EL (cell line): ENCODE measurements at places on chromosomes 5 and 9.

DNA sequence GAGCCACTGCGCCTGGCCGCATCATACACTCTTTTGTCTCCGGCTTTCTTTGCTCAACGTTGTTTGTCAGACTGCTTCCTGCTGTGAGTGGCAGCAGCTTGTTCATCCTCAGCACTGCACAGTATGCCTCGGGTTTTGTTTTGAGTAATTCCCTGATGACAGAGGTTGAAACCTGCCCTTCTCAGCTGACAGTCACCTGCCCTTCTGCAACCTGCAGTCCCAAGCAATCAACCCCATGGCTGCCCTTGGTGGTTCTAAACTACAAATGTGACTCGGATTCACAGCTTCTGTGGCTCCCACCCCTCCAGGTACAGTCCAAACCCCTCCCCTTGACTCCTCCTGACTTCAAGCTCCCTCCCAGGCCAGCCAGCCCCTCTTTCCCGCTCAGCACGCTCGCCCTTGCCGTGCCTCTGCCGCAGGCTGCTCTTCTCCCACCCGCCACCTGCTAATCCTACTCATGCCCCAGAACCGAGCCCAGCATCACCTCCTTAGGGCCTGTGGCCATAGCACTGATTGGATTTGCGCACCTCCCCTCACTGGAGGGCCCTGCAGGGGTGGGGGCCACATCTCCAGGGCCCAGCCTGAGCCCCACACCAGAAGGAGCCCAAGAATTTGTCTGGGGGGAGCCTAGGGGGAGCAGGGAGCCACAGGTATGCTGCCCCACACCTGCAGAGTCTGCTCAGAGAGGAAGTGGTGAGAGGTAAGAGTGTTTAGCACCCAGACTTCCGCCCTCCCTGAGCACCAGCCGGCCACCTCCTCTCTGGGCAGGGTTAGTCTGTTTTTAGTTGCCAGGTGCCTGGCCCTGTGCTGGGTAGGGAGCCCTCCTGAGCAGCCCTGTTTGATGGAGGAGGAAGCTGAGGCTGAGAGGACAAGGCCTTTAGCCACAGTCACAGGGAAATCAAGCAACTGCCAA, 10.1 kb downstream of the EEIG1 start:
- DNase-seq = no peak

DNA sequence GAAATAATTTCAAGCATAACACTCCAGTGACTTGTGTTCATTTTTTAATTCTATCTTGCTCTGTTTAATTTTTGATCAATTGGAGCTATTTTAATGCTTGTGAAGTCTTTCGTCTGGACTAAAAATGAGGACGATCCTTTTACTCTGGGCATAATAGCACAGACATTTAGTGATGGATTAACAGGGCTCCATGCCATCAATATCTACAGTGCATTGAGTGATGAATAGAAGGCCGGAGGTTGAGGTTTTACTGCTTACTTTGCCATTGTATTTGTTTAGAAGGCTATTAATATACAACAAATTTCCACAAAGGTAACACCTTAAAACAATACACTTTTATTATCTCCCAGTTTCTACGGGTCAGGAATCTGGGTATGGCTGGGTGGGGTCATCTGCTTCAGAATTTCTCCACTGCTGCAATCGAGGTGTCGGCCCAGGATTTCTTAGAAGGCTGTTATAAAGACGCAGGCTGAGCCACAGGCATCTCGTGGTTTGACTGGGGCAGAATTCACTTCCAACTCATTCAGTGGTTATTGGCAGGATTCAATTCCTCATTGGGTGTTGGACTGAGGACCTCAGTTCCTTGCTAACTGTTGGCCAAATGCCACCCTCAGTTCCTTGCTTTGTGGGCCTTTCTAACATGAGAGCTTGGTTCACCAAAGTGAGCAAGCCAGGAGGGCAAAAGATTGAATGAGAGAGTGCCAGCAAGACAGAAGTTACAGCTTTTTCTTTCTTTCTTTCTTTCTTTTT, 265.4 kb upstream of the VLDLR start:
- peak; percentile 23 for DNase-seq

GRCh38 chr5:116631147-116631546, 56.5 kb upstream of the SEMA6A start:
- DNase-seq = no peak

DNA sequence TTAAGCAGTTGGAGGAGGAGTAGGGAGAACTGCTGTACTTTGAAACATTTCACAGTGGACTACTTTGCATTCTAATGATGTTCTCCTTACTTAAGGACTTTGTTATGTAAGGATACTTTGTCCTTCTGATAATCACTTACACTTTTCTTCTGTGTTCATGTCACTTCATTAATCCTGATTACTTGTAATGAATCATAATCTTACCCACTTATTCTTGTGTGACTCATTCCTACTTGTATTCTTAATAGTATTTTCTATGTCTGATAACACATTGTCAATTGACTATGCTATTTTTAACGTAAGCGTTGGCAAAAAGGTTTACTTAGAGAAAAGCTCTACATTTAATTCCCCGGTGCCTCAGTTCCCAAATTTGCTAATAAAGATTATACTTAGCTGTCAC, 63.8 kb downstream of the GHR start:
- no peak for DNase-seq

DNA sequence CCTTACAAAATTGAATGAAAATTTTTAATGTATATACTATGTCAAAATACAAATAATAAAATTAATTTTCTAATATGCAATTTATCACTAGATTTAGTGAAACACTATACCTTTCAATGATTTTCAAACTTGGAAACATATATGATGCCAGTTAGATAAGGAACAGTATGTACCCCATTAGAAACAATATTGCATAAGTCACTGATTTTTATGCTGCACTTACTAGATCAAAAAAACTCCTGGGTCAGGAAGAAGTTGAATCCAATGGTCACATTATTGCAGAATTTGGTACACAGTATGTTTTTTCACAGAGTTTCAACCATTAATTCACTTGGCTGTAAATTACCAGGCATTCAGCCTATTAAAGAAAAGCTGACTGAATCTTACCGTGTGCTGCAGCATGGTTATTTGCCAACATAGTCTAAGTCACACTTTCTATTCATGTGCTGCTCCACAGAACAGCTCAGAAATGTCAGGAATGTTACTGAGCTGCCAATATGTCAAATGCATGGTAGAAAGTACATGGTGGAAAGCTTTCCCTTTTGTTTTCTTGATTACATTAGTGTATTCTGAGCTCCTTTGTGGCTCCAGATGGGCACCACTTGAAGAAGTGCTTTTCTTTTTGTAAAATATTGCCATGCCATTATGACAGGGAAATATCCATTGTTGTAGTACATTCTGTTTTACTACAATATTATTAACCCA, 9.9 kb upstream of the PRR16 start:
- DNase-seq = peak; percentile 88

DNA sequence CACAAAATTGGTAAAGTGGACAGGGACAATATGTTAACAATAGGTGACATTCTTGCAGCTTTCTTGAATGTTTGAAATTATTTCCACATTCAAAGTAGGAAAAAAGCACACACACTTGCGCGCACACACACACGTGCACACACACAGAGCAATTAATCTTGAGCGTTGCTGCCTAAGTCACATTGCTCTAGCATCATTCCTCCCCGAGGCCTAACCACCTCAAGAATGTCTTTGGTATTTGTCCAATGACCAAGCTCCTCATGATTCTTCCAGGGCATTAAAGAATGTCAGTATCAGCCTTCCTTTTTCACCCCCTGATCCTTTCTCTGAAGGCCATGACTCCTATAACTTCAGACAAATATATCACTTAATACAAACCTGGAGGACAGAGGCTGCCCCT, 198.1 kb downstream of the NPR3 start:
- DNase-seq = peak; percentile 77

DNA sequence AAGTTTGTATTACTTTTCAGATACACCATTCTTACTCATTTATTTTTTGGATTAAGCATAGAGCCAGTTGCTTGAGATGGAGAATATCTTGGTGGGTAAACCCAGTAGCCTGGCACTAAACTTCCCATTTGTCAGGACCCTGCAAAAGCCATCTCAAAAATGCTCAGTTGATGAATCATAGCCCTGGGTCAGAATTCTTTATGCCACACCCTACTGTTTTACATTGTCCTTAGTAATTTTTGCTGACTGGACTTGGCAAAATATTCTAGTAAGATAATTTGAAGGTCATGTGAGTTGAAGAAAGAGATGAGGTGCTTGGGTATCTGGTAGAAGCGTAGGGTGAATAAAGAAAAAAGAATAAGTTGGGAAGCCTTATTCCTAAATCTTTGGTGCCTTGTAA, 50.7 kb downstream of the C7 start:
- DNase-seq = peak; percentile 38

- no peak for DNase-seq
These were observed 18.1 kb downstream of the ADAMTS2 start for GRCh38 chr5:179327021-179327735.

DNA sequence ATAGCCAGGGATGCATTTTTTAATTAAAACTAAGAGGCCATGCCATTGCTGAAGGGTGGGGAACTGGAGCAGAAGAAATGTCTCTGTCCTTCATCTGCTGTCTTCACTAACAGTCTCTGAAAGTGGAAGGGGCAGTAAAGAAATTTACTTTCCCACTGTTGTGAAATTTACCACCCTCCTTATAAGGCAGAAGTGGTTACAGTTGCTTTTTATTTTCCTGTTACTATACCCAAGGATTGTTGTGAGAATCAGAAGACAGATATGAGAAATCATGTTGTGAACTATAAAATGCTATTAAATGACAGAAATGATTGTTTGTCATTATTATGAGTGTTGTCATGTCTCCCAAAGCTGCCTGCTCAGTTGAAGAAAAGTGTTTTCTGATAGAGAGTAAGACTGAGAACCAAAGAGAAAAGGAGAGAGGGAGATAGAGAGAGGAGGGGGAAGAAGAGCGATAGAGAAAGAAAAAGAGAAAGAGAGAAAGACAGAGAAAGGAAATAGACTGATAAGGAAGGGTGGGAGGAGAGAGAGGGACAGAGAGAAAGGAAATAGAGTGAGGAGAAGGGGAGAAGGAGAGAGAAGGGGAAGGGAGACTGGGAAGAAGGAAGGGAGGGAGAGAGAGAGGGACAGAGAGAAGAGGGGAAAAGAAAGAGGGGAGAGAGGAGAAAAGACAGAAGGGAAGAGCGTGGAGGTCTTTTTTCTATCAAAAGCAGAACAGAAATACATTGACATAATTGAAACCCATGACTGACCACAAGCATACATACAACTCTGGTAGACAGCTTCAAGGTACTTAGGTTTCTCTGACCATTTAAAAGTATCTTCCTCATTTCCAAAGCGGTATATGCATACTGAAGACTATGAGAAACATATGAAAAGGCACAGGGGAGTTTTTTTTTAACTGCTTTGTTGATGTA, 22.5 kb downstream of the SEC61B start:
- DNase-seq = no peak

- DNase-seq = peak; percentile 64
These were observed 9.0 kb downstream of the GPSM1 start for GRCh38 chr9:136336156-136336870.

GRCh38 chr5:179778591-179778990, 15.2 kb upstream of the LTC4S start:
- DNase-seq = no peak

GRCh38 chr5:1401536-1402138, 43.6 kb downstream of the SLC6A3 start:
- no peak for DNase-seq

- peak; percentile 33 for DNase-seq
These were observed 1.6 kb downstream of the FBXW11 start for GRCh38 chr5:172004824-172005237.

DNA sequence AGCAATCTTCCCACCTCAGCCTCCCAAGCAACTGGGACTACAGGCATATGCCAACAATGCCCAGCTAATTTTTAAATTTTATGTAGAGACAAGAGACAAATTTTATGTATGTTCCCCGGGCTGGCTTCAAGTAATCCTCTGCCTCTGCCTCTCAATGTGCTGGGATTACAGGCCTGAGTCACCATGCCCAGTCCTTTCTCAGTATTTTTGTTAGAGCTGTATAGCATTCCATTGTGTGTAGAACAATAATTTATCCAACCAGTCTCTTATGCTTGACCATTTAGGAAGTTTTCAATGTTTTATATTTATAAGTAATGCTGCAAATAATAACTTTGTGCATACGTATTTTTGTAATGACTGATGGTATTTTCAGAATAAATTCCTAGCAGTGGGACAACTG, 38.9 kb upstream of the CTXN3 start:
- no peak for DNase-seq

DNA sequence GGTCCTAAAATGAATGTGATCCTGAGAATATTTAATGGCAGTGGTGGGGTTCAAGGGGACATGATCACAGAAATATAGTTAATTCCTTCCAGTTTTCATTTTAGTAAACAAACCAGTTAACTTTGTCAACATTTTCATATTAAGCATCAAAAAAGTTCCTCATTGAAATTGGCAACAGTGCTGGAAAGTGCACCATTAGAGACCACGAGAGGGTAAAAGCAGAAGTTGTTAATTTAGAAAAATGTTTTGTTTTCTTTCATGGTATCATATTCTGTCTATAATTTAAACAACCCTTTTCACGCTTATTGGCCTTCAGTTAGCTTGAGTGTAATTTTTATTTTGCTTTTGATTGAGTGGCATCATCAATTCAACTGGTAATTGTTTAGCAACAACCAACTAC, 11.9 kb downstream of the GIN1 start:
- DNase-seq = no peak

GRCh38 chr5:158064334-158065123, 205.6 kb upstream of the CLINT1 start:
- no peak for DNase-seq

- no peak for DNase-seq
These were observed 6.0 kb downstream of the NRARP start for GRCh38 chr9:137295849-137296669.

- no peak for DNase-seq
These were observed 10.6 kb upstream of the AGXT2 start for GRCh38 chr5:35058374-35058788.

GRCh38 chr9:76733096-76733495, 31.1 kb upstream of the PCA3 start:
- no peak for DNase-seq

DNA sequence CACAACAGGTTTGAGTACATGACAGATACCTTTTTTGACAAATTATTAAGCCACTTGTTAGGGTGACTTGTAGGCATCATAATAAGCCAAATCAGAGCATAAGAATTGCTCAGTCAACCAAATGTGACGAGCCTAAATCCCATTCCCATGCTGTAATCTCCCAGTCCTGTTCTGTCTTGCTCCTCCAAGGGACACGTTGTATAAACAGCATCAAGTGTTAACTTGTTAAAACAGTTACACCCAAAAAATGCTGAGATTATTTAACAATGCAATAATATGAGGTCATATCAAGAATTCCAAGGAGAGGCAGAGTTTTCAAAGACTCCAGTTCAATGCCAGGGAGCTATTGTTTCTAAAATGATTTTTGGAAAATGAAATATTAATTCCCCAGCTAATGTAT, 76.2 kb downstream of the SH3TC2 start:
- DNase-seq = no peak

- DNase-seq = no peak
These were observed 54.9 kb downstream of the USP20 start for GRCh38 chr9:129889941-129890717.

DNA sequence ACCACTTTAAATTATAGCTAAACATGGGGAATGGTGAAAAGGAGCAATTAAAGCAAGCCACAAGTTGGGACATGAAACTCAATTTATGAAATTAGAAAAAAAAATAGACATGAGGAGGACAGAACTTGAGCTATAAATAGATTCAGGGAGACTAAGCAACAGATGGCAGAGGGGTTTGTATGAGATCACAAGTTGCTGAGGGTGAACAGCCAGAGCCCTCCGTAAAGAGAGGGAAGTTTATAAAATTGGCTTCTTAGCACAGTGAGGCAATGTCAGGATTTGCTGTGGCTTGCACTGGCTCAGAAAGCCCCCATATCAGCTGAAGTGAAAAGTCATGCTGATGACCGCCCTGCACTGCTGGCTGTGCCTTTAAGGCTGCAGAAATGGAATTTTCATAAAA, 443.4 kb upstream of the CD180 start:
- no peak for DNase-seq
